NT2/D1 (cell line): ENCODE measurements at places on chromosomes 2 and 18.

GRCh38 chr2:15315411-15315810 lies 245.7 kb downstream of the NBAS start:
- no peak for DNase-seq

DNA sequence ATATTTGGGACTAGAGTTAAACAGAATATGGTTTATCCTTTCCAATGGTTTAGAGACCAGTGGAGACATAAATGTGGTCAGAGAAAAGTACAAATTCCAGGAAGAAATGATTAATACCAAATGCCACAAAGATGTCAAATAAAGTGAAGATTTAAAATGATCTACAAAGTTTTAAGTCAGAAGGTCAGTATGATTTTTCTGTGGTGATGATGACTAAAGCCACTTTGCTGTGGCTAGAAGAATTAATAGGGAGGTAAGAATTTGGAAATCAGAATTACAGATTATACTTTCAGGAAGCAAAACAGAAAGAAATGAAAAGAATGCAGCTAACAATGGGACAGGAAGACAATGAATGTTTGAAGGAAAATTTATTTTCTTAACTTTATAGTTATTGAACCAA lies 91.5 kb upstream of the CDH7 start:
- DNase-seq = no peak

DNA sequence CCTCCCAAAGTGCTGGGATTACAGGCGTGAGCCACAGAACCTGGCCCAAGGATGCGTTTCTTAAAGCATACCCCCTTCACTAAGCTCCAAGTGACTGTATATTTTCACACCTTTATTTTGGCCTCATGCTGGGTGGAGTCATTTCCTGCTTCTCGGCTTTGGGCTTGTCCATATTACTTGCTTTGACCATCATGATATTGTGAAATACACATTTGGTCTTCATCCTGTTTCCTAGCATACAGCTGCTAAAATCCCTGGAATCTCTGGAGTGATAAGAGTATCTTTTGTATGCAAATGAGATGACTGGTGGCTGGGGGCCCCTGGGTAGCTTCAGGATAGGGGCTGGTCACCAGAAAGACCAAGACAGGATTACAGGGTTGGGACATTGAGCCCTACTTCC lies 17.6 kb upstream of the COLEC12 start:
- no peak for DNase-seq

DNA sequence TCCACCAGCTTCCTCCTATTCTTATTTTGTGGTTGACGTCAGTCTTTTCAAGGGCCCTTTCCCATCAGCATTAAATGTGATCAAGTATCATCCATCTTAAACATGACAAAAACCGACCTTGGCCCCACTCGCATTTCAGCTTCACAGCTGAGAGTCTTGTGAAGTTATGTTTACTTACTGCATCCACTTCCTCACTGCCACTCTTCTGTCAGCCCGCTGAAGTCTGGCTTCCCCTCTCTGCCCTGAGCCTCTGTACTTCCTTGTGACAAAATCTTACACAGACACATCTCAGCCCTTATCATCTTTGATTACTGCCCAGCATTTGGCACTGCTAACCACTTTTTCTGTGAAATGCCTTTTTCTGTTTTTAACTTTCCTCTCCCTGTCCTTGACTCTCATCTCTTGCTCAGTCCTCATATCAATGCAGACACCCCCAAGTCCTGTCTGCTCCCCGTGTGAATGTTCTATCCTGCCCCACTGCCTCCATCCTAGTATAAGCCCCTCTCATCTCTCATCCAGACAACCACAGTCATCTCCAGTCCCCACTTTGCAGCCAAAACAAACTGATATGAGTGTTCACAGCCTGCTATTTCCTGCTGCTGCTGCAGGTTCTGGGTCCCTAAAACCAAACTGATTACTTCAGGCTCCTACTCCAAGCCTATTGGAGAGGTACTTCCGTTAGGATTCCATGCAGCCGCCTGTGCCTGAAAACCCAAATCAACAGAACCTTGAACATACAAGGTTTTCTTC lies 31.4 kb downstream of the FOSL2 start:
- DNase-seq = no peak

DNA sequence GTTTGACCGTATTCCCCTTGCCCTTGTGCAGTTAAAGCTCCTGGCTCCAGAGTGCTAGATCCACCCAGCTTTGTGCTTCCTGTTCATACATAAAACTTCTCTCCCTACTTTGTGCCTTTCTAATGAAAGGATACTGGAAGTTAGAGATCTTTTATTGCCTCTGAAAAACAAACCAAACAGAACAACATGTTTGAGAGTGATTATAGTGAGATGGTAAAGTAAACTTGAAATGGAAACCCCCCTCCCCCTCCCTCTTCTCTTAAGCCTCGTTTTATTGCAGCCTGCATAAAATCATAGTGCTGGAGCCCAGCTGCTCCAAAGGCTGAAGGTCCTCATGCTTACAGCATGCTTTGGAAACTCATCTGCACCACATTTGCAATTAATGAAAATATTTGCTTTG lies 125.1 kb downstream of the TANC1 start:
- DNase-seq = no peak

GRCh38 chr2:151782378-151783132 lies 45.7 kb downstream of the ARL5A start:
- no peak for DNase-seq

DNA sequence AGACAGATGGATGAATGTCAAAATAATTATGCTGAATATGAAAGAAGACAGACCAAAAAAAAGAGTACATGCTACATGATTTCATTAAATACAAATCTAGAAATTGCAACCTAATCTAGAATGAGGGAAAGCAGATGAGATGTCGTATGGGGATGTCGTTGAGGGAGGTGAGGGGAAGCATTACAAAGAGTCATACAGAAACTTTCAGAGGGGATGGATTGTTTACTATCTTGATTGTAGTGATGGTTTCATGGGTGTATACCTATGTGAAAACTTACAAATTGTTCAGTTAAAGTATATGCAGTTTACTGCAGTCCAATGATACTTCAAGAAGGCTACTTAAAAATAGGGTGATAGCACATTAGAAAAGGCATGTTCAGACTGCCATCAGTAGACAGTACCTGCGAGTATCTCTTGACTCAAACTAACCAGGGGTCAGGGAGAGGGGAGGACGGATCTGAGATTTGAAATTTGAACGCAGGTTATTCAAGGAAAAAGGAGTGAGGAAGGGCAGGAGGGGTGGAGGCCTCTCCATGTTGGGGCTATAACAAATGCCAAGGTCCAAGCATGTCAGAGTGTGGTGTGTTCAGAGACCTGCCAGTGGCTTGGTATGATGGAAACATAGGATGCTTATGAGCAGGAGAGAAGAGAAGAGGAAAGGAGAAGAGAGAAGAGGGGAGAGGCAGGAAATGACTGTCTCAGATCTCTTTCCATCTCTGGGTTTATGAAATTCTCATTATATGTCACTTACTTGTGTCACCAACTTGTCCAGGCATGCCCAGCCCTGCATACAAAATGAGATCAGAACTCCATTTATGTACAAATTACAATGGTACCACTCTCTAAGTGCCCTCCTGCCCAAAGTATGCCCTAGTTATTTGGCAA lies 257.3 kb upstream of the CXCR4 start:
- DNase-seq = no peak

DNA sequence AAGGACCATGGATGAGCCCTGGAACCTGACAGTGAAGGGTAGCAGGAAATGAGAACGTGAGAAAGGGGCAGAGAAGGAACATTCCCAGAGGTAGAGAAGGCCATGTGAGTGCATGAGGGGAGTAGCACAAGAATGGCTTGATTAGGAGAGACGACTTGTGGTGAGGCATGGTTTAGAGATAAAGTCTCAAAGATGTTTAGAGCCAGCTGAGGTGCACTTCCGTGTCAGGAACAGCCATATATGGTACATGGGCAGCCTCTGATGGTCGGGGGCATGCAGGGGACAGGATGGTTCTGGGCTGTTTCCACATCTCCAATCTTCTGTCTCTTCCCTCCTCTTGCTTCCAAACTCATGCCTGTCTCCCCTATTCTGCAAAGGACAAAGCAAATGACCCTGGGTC lies 28.8 kb upstream of the EFEMP1 start:
- no peak for DNase-seq

DNA sequence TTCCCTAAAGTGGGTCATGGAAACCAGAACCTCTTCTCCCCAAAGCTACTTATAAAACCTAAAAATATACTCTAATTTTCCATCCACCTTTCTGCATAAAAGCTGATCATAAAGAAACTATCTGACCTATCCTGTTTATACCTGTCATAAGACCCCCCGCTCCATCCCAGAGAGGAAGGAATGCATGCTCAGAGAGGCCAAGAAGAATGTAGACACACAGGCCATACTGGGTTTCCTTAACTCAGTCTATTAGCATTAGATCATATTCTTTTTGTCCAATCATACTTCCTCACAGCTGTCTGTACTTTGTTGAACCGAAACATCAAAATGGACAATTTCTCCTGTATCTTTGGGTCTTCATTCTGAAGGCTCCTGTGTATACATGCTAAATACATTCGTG lies 52.3 kb downstream of the B3GNT2 start:
- DNase-seq = no peak

- no peak for DNase-seq
These were observed 491.0 kb downstream of the CDH2 start for GRCh38 chr18:27685807-27686412.

DNA sequence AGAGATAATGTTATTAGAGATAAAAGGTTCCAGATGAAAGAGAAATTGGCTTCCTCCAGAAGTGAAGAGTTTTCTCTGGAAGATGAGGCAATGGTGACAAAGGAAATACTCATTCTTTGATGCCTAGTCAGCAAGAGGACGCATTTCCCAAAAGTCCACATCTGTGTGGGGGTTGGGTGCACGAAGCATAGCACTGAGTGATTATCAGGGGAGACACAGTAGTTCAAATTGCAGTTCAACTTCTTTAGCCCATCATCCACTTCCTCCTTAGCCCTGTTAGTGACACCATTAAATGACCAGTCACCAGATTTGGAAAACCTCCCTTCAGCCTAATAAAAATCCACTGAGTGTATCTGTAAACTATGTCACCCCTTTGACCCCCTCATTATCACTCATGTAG lies 80.9 kb upstream of the PHLPP1 start:
- DNase-seq = no peak

GRCh38 chr2:180781276-180781675 lies 199.1 kb upstream of the UBE2E3 start:
- no peak for DNase-seq

DNA sequence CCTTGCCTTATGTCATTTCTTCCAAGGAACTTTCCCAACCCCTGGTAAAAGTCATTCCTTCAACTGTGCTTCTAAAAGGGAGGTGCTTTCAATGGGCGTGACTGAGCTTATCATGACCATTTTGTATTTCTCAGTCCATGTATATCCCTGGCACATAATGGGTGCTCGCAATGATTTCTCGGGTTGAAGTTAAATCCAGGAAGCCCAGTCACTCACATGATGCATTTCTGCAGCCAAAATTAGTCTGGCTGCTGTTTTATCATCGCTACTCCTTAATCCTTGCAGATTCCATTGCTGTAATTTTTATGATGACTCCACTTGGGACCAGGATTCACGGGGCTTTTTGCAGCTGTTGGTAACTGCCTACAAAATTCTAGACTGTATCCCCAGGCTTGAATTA lies 25.9 kb upstream of the RFX8 start:
- no peak for DNase-seq

GRCh38 chr2:84925336-84925723 lies 19.9 kb downstream of the TMSB10 start:
- no peak for DNase-seq

- DNase-seq = no peak
These were observed 30.1 kb downstream of the IL37 start for GRCh38 chr2:112940859-112941625.

DNA sequence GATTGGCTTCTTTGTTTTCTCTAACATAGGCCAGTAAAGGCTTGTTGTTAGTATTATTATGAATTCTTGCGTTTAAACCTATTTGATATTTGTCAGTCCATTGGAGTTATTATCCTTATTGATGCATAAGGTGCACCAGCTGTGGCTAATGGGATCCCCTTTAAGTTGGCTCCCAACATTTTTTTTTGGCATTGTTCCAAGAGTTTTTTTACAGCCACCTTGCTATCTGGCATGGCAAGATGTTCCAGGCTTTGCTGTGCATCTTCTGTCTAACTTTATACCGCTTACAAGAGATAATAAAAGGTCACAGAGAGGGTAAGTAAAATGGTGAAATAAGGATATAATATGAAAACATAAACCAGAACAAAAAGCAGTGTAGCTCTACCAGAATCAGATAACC lies 157.5 kb upstream of the TACR1 start:
- DNase-seq = no peak

- no peak for DNase-seq
These were observed 424.2 kb downstream of the NRXN1 start for GRCh38 chr2:50607721-50608120.

DNA sequence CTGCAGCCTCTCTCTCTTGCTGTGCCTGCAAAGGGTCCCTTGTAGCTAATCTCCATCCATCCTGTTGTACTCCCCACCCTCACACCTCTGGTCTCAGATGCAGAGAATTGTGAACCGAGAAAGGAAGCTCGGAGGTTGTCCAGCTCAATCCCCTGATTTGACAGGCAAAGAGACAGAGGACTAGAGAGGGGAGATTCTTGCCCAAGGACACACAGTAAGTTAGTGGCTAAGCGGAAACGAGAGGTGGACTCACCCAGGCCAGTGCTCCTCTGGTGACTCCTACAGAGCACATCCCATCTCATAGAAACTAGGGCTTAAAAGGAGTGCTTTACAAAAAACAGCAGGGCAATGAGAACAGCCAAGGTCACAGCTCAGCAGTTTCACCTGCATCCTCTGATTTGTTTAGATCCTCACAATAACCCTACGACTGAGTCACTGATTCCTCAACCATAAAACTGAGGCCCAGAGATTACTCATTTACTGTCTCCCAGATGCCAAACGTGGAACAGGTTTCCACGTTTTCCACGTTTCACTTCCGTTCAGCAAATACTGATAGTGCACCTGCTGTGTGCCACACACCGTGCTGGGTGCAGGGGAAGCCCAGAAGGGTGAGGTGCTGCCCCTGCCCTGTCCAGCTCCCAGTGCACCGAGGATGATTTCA lies 22.1 kb downstream of the EHD3 start:
- DNase-seq = no peak

- DNase-seq = no peak
These were observed 143.5 kb downstream of the TGIF1 start for GRCh38 chr18:3593381-3593903.

- no peak for DNase-seq
These were observed 40.3 kb downstream of the CRIM1 start for GRCh38 chr2:36395866-36396265.

- no peak for DNase-seq
These were observed 7.2 kb downstream of the GPR75 start for GRCh38 chr2:53852532-53852931.
